Kasumi-1 (cell line): ENCODE measurements at places on chromosomes 6 and 20.

DNA sequence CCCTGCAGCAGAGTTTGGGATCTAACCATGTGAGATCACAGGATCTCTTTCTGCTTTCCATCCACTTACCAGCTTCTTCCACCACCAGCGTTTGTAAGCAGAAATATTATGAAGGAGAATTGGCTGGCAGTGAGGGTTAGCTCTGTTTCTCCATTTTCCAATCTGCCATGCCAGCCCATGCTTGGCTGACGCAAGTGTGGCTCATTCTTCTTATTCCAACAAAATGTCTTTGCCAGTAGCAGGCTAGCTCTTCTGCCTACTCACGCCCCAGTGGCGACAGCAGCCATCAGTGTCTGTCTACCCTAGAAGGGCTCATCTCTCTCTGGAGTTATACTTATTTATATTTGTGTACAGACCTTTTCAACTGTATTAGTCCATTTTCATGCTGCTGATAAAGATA is 286.2 kb downstream of the FARS2 start:
- no peak for DNase-seq

GRCh38 chr6:33886673-33887144 is 82.9 kb upstream of the MLN start:
- DNase-seq = no peak

DNA sequence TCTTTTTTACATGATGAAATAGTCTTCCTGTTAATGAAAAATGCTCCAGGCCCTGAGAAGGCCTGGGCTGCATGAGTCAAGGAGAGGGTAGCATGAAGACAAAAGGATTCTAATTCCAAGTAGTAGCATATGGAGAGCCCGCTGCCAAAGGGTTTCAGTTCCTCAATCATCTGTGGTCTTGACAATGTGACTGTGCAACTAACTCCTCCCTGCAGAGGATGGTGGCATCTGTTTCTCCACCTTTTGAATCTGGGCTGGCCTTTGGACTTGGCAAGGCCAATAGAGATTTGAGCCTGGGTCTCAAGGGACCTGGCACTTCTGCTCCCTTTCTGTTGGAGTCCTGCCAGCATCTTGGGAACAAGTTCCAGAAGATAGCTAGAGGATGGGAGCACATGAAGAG is 35.1 kb upstream of the ANKEF1 start:
- DNase-seq = no peak

DNA sequence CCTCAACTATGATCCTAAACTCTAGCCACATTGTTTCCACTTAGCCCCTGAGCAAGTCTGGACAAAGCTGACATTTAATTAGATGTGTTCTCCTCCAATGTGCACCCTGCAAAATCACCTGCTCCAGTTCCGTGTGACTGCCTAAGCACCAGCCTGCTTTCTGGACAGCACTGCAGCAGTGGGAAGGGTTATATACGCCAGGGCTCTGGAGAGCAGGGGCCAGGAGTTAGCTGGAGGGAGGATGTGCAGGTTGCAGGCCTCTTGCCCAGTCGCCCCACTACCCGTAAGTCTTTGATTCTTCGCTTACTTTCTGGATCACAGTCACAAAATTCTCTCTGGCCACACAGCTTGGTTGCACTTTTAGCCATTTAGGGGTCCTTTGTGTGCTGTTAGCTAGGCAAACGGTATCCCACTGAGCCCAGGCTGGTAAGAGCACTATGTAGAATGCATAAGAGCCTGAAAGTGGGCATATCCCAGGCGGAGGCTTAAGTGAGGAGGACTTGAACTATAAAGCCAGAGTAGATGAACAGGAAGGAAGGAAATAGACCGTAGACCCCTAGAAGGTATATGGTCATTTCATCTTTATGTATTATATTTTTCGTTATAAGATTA is 10.7 kb upstream of the PLEKHG1 start:
- DNase-seq = no peak

DNA sequence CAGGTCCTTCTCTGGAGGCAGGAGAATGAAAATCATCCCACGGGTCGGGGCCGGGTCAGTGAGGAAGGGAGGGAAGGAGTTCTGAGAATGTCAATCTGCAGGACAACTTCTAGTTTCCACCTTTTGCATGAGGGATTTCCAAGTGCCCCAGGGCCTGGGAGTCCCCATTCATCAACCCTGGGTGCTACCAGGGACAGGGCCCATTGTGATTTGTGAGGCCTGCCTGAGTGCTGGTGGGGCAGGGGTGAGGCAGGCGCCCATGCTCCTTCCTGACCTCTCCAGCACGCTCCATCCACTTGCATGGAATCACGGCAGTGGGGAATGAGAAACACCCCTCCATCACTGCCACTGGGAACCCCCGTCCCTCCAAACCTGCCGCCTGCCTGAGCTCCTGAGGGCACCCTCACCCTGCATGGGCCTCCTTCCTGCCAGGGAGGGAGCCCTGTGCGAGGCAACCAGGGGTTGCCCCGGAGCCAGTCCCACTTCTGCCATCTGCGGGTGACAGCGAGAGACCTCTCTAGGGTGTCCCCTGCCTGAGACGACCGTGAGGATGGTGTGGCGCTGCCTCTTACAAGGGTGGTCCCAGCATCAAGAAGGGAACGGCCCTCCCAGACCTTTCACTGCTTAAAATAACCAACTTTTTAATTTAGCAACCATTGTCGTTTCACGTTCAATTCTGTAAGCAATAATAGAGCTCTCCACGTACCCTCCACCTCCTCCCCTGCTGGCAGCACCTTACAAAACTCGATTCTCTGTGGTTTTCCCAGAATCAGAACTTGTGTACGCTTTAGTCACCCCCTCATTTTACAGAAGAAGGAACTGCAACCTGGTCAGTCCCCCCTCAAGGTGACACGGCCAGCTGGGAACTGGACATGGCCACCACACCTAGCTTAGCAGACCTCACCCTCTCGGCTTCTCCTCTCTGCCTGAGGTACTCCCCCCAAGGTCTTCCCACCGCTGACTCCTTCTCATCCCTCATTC is 28.6 kb downstream of the PMEPA1 start:
- DNase-seq = no peak

DNA sequence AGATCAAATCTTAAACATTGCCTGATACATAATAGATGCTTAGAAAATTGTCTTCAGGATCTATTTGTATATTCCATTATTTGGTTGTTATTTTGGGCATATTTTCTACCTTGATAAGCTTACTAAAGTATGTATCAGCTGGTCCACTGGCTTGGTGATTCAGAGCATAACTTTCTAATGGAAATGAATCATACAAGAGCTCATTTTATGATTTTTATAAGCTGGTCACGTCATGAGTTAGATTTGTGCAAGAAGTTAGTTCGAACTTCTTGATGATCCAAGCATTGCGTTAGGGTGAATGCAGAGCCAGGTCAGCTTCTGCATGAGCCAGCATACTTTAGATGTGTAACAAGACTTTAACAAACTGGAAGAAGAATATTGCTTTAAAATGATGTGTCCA is 144.5 kb upstream of the FLRT3 start:
- DNase-seq = no peak

- DNase-seq = no peak
Observed at GRCh38 chr20:50418890-50419642, 91.1 kb upstream of the PTPN1 start.

DNA sequence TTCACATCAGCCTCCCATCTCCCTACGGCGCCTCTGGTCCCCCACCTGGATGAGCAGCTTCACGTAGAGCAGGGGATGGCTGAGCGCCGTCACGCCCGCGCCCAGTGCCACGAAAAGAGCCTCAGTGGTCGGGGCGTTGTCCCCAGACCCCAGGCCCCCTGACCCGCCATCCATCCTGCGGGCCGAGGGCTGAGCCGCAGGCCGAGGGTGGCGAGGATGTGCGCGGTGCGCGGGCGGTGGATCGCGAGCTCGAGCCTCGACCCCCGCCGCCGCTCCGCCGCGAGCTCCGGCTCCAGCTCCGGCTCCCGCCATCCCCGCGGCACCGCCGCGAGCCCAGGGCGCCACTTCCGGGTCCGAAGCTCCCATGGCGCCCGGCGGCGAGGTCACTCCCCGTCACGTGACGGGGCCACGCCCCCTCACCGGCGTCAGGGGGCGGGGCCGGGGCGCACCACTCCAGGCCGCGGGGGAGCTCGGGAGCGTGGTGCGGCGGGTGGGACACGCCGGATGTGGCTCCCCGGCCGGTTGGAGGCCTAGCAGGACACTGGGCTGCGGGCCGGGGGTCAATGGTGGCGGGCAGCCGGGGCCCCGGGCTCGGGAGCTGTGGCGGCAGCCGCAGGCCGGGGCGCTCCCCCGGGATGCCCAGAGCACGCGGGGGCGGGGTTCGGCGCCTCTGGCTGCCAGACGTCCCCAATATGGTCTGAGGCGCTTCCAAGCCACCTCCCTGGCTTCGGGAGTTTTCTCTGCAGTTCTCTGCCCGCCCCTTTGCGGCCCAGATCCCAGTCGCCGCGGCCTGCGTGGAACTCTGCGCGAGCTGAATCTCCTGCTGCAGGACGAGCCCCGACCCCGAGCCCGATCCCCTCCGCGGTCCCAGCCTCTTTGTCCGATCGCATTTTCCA is at the start of gene MTCH1:
MTCH1 (minus strand) TSS at position 389 of the 896 bp plus-strand sequence; CDS start at position 366, 23 bp downstream.
- peak; percentile 85 for DNase-seq

- DNase-seq = peak; percentile 75
Observed at GRCh38 chr6:26187981-26188635, 100.9 kb downstream of the HFE start.

- no peak for DNase-seq
Observed at GRCh38 chr6:31446481-31446880, 43.1 kb downstream of the MICA start.

GRCh38 chr6:168599769-168600330 is 158.9 kb downstream of the SMOC2 start:
- no peak for DNase-seq

DNA sequence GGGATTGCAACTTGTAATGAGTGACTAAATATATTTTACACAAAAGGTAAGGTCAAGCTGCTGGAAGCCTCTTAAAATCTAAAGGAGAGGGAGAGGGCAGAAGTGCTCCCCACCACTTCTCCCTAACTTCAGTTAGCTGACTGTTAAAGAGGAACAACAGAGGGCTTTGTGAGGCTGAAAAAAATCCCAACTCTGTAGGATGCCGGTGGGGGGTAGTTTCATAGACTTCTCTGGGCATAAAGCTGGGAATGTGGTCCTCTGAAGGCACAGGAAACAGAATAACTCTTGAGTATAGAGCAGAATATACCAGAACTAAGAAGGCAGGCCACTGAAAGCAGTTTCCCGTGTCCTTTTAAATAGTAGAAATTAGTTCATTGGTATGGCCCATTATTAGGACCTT is 71.6 kb downstream of the KIF6 start:
- DNase-seq = no peak

GRCh38 chr6:156775717-156776116 is 1.5 kb upstream of the ARID1B start:
- DNase-seq = no peak

DNA sequence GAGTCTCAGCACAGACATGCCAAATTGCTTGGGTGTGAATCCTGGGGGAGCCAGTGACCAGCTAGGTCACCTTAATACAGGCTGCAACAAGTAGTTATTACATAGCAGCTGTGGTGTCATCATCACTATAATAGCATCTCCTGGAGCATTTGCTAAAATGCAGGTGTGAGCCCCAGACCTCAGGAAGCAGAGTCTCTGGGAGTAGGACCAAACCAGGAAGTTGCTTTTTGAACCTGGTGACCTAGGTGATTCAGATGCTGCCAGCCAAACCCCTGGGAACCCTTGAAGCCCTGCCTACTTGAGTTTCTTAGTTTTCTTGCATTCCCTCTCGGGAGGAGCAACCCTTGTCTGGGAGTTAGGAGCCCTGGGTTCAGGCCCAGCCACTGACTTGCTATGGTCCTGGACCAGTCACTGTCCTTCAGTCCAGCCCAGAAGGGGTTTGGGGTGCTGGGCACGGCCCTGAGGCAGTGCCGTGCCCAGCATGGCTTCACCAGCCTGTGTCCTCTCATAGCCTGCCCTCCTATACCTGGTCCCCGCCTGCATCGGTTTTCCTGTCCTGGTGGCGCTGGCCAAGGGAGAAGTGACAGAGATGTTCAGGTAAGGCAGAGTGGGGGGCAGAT is 39.3 kb upstream of the ID1 start:
- no peak for DNase-seq

- DNase-seq = no peak
Observed at GRCh38 chr20:24638591-24639548, 169.4 kb downstream of the SYNDIG1 start.

- no peak for DNase-seq
Observed at GRCh38 chr6:40855168-40855880, 183.7 kb downstream of the UNC5CL start.

- no peak for DNase-seq
Observed at GRCh38 chr20:13336308-13337089, 115.4 kb downstream of the ISM1 start.

- DNase-seq = no peak
Observed at GRCh38 chr6:7271205-7271534, 41.8 kb downstream of the SSR1 start.

- DNase-seq = no peak
Observed at GRCh38 chr6:119676961-119677360, 327.4 kb upstream of the MAN1A1 start.
